ENCODE measurements at places on chromosomes 3 and 15.

DNA sequence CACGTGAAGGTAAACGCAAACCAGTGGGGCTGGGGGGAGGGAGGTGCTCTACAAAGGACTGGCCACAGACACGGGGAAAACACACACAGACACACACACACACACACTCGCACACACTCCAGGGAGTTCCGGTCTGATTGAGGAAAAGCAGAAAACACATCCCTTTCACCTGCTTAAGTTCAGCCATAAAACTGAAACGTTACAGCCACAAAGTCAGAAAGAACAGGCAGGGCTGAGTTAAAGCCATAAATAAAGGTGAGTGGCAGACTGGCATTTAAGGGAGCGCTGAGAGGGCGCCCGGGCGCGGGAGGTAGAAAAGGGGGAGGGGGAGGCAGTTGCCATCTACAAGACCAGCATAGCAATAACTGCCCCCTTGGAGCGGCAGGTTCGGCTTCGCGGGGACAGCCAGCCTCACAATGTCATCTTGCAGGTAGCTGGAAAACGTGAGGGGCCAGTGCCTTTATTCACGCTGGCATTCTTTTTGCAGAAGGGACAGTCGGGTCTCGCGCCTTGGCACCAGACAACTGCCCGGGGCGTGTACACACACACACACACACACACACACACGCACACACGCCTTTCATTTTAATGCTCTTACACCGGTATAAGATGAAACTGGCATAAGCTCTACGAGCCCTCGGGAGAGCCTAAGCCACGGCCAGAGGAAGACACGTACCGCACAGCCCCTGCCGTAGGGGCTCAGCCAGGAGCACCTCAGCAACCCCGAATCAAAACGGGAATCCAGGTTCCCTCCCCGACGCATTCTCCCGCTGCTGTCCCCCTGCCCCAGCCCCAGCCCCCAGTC is 866 bp downstream of the TNIK start:
- peak; percentile 21 for DNase-seq

DNA sequence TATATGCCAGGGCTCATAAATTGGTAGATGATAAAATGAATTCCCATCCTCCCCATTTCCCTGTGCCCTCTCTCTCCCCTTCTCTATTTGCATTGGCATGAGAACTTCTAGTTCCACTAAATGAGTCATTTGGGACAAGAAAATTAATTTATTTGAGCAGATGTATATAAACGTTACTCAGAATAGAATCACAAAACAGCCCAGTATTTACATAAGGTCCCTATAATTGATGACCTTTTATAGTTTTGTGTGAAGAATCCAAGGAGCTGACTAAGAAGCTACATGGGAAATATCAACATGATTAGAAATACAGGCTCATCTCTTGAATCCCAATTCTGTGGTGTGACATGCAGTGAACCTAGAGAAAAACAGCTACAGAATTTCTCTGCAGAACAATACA is 617.7 kb upstream of the NR2F2 start:
- DNase-seq: no peak

DNA sequence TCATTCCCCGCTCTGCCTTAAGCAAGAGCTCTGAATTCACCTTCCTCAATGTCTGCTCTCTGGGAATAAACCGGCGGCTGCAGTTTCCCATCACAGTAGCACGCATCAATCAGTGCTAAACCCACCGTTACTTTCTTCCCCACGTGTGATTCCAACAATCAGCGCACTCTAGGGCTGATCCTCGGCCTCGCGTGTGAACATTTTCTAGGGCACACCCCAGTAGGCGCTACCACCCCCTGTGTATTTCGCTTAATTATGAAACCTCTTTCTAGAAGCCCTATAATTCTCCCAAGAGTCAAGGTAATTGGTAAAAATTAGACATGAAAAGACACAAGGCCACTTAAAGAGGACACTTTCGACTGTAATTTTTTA is 87.5 kb downstream of the RFTN1 start:
- no peak for DNase-seq

DNA sequence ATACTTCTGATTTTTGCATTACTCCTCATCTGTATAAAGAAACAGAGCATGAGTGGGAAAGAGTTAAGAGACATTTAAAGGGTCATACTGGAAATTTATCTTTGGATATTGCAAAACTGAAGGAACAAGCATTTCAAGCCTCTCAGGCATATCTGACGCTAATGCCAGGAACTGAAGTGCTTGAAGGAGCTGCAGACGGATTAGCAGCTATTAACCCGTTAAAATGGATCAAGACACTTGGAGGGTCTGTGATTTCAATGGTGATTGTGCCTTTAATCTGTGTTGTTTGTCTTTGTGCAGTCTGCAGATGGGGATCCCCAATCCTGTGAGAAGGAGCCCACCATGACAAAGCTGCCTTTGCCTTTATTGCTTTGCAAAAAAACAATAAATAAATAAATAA is 202.5 kb upstream of the UBE3A start:
- DNase-seq: no peak

GRCh38 chr3:4821338-4821737 is 157.9 kb upstream of the BHLHE40 start:
- no peak for DNase-seq

GRCh38 chr3:134898181-134898754 is 103.2 kb downstream of the EPHB1 start:
- DNase-seq: no peak

DNA sequence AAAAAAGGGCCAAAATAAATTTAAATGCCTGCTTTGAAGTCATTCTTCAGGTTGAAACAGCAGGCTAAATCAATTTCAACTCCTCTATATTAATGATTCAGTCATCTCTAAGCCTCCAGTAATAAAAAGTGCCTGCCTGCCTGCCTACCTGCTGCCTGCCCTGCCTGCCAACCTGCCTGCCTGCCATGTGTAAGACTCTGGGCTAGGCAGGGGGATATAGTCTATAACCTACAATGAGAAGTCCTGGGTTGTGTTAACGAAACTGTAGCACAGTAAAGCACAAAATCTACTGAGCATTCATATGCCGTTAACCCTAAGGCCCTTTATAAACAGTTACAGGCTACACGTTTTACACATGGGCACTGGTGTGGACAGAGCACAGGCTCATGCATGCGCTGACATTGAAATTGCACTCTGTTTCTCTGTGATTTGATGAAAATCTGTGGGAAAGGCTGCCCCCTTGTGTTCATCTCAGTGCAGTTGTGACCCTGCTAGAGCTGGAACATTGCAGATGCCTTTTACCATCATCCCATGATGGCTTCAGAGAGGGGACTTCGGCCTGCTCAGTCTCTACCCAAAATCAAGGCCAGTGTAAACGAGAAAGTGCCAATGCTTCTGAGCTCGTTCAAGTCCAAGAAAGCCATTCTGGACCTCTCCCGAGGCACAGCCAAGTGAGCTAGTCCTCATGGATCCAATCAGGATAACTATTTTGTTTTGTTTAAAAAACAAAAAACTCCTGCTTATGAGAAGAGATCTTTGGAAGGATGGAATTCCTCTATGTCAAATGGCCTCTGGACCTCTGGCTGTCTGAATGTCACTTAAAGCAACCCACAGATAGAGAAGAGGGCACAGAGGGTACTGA is 64.6 kb downstream of the EFL1 start:
- peak; percentile 63 for DNase-seq

DNA sequence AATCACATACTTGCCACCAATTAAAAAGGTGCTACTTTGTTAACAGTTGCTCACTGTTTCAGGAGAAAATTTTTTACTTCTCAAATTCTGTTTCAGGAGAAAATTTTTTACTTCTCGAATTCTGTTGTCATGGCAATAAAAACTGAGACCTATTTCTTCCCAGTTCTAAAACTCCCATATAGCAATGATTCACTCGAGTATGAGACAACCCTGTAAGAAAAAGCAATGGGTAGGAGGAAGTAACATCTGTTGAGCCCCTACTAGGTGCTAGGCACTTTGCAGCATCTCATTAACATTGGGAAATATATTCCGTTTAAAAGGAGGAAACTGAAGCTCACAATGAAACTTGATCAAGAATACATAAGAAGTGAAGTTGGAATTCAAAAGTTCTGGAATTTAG is 35.1 kb upstream of the IGSF11 start:
- DNase-seq: no peak

GRCh38 chr3:194686414-194686815 is 732 bp downstream of the FAM43A start:
- no peak for DNase-seq

- no peak for DNase-seq
These were observed 87.5 kb downstream of the KCNMB2 start for GRCh38 chr3:178623666-178624255.

- DNase-seq: no peak
These were observed 15.1 kb downstream of the LINGO1 start for GRCh38 chr15:77617476-77618230.

- DNase-seq: no peak
These were observed 6.8 kb downstream of the ABHD2 start for GRCh38 chr15:89095073-89095472.

GRCh38 chr15:25717457-25718168 is 145.5 kb downstream of the ATP10A start:
- DNase-seq: no peak

DNA sequence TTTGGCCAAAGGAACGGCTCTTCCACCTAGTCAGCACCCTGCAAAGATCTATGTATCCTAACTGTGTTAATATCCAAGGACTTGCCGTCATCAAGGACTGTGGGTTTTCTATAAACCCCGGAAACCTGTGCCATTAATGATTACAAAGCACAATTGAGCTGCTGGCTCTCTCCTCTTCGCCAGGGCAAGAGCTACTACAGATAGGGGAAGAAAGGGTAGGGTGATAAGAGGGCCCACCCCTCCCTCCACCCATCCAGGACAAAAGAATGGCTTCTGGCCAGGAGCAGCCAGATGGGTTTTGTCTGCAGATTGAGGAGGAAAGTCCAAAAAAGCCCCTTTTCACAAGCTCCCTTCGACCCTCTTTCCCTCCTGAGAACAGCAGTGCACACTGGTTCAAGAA is 9.9 kb downstream of the RFT1 start:
- no peak for DNase-seq

- no peak for DNase-seq
These were observed 109.1 kb upstream of the SKOR1 start for GRCh38 chr15:67716171-67716570.

DNA sequence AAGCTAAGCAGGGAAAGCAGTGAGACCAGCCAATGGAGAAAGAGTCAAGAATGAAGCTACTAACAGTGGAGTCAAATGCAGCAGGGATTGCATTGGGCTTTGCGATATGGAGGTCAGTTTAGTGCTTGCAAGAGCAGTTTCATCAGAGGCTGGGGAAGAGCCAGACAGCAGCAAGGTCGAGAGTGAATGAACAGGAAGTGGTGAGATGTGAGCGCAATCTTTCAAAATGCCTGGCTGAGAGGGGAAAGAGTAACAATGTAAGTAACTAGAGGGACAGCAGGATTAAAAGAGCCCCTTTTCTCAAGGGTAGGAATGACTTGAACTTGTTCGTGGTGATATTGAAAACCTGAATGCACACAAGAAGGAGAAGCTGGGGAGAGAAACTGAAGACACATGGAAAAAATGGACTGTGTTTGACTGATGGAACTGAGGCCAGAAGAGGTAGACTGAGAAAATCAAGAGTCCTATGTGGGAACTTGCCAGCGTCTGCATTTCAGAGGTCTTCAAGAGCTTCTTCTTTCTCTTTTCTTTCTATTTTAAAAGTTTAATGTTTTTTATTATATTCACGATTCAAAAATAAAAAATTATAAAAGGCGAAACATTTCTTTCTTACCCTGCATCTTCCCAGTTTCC is 30.6 kb upstream of the GPR160 start:
- no peak for DNase-seq

GRCh38 chr3:20141851-20142250 is 44.2 kb downstream of the SGO1 start:
- DNase-seq: peak; percentile 88

- DNase-seq: no peak
These were observed at the start of gene GNAT1 for GRCh38 chr3:50190936-50191660. TSS of gene GNAT1 (plus strand) at chr3:50191610. CDS start at chr3:50191726, 116 bp downstream.

- no peak for DNase-seq
These were observed 27.6 kb downstream of the FBXW12 start for GRCh38 chr3:48399387-48400172.

DNA sequence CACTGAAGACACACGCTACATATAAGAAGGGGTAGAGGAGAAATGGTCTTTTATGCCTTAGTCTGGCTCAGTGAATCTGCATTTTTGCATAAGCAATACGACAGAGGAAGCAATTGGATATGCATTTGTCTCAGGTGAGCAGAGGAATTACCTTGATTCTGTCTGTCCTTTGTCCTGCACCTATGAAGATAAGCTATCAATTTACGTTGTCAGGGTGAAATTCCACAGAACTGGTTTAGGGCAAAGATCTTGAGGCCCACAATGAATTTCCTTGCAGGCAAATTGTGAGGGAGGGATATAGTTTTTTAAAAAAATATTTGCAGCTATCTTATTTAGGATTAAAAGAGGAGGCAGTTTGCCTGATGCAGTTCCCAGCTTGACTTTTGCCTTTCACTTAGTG is 31.6 kb upstream of the MASP1 start:
- DNase-seq: no peak

GRCh38 chr3:127547761-127548605 is 42.5 kb downstream of the TPRA1 start:
- peak; percentile 67 for DNase-seq

- no peak for DNase-seq
These were observed 21.8 kb upstream of the KLHL6 start for GRCh38 chr3:183577346-183577745.

DNA sequence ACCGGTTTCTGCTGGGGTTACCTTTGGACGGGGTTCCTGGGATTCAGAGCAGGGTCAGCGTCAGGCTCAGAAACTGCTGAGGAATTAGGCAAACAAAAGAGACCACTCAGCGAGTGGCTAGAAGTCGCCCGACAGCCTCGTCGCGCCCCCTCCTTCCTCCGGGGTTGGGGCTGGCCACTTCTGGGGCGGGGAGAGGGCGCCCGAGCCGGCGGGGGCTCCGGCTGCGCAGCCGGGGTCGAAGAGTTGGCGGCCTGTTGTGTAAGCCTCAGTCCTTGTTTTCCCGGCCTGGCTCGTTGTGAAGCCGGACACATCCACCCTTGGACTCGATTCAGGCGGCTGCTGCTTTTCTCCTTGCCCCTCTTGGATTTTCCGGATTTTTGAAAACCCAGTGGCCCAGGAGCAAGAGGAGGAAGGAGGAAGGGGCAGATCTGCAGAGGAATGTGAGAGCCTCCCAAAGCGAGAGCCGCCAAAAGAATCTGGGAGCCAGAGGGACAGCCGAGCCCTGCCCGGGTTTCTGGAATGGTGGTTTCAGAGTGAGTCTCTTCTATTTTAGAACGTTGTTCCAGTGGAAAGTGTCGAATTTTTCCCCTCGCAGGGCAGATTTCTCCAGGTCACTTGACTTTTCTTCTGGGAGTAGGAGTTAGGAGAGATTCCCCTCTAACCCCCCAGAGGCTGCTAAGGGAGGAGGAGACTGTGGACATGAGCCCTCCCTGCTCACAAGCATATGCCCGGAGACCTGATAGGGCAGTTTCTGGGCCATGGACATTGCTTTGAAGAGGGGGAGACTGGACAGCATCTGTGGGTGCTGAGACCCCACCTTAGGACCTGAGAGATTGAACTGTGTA is 666 bp downstream of the SNX33 start:
- peak; percentile 36 for DNase-seq
